CD4-positive, alpha-beta T cell treated with Interleukin-15 for 4 hours (primary cell): ENCODE measurements at places on chromosomes 5 and 9.

DNA sequence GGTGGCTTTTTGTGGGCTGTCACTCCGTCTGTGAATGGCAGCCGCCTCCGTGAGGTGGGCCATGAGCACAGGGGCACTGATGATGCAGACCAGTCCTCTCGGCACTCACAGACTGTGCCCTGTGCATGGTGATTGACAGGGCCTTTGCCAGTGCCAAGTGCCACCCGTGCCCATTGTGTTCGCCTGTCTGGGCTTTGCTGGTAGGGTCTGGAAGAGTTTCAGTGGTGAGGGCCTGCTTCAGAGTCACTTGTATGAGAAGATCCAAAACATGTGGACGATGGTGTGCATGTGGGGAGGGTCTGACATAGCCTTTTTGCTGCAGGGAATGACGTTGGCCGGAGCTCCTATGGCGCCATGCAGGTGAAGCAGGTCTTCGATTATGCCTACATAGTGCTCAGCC is 34.9 kb downstream of the TENT4A start:
- no peak for DNase-seq

DNA sequence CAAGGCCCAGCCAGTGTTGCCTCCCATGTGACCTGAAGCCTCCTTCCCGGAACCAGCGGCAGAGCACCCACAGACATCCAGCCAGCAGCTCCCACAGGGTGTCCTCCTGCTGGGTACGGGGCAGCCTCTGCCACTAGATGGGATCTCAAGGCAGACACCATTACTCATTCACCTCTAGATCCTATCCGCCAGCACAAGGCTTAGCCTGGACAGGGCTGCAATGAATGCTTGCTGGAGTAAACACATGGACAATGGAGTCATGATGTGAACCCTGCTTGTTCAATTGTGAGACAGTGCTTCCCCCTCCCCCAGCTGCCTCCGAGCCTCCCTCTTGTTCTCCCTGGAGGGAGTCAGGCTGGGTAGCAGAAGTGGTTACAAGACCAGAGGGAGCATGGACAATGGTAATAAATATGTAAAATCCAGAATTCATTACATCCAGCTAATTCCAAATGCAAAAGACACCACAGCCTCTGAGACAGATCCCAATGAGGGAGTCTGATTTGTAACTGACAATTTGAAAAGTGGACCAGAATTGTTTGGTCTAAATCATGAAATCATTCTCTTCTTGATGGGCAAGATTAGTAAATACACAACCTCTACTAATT is 132.0 kb downstream of the CRB2 start:
- DNase-seq = no peak

GRCh38 chr9:122118343-122119165 is 25.4 kb upstream of the TTLL11 start:
- no peak for DNase-seq

GRCh38 chr5:176995896-176996767 is 10.4 kb downstream of the UIMC1 start:
- DNase-seq = peak; percentile 3

GRCh38 chr9:136602193-136602885 is 56.5 kb upstream of the NOTCH1 start:
- DNase-seq = no peak
